ENCODE measurements at places on chromosomes 13 and 19.

- no peak for DNase-seq
Observed at GRCh38 chr13:74479124-74479523, 344.9 kb upstream of the KLF12 start.

GRCh38 chr13:84358601-84359000 lies 476.3 kb upstream of the SLITRK1 start:
- DNase-seq = no peak

DNA sequence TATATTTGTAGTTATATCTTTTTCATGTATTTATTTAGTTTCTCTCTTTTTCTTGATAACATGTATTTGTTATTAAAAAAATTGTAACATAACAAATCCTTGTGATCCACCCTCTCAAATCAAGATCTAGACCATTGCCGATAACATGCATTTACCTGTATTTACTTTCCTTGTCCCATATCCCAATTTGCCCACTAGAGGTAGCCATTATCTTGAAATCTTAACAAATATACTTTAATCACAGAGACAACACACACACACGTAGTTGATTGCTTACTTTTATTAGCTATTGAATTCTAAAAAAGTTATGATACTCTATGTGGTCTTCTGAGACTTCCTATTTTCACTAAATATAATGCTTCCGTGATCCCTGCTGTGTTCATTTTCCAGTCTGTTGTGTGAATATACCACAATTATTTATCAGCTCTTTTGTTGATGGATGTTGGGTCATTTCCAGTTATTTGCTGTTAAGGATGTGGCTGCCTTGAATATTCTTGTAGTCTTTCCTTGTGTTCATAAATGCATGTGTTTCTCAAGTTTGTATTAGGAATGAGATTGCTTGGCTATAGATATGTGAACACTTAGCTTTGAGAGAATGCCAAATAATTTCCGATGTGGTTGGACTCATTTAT lies 31.3 kb upstream of the ZMYM2 start:
- DNase-seq = no peak

DNA sequence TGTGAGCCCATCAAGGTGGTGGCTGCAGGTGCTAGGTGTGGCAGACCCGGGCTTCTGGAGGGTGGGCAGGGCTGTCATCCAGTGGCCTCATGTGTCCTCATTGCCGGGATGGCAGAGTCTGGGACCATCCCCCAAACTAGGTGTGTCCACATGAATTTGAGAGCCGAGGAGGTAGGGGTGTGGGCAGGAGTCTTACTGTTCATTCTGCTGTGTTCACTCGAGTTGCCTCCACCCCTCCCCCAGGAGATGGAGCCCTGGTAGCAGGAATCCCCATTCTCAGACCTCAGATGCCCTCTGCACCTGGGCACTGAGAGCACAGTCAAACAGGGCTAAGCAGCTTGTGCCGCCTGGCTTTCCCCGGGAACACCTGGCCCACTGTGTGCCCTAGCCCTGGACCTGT lies 22.4 kb downstream of the NAXD start:
- DNase-seq = no peak

DNA sequence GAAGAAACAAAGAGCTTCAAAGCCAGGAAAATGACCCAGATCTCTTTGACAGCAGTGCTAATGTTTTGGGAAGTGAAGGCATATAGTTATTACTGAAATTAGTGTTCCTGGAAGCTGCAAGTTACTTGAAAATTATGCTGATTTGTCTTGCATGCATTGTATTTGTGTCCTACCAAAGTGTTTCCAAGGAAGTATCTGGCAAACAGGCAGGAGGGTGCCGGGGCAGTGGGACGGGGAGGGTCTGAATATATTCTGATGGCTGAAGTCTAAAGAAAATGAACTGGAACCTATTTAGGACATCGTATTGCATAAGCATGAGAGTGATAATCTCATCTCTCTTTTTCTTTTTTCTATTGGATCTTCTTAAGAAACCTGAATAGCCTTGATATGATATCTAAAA lies 9.0 kb downstream of the RNASEH2B start:
- no peak for DNase-seq

DNA sequence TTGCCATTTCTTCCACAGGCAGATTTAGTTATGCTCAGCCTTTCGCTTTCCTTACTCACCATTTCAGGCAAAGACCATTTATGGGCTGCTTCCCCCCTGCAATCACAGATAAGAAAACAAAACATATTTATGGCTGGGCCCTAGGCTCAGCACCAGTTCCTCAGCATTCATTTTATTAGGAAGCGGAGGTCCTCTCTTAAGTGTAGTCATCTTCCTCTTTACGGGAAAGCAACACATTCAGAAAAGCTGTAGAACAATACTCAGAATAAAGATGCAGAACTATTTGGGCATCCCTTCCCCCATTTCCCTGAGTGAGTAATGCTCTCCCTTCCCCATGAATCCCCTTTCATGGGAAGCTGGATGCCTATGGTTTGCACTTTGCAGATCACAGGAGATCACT lies 27.9 kb downstream of the FLT1 start:
- no peak for DNase-seq

- DNase-seq = no peak
Observed at GRCh38 chr13:30905932-30906383, at the start of gene MEDAG. Gene MEDAG, plus strand, starts transcription at chr13:30906271. Its CDS starts 245 bp downstream, at chr13:30906516.

DNA sequence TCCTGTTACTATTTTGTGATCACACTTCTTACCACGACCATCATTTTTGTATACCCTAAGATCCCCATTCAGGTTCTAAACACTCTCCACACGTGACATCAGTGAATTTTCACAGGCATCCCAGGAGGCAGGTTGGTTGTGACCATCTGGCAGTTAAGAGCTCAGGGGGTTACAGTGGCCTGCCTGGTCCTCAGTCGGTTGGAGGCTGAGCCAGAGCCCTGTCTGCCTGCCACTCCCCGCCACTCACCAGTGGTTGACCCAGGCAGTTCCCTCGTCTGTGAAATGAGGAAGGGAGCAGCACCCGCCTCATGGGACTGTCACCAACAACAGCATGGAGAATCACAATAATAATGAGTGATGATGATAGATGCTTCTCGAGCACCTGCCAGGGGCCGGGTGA lies 36.4 kb upstream of the EHD2 start:
- DNase-seq = no peak

- DNase-seq = peak; percentile 88
Observed at GRCh38 chr19:35644987-35645679, 3.0 kb upstream of the COX6B1 start.

GRCh38 chr13:26839682-26840081 lies 79.1 kb upstream of the GPR12 start:
- DNase-seq = no peak

DNA sequence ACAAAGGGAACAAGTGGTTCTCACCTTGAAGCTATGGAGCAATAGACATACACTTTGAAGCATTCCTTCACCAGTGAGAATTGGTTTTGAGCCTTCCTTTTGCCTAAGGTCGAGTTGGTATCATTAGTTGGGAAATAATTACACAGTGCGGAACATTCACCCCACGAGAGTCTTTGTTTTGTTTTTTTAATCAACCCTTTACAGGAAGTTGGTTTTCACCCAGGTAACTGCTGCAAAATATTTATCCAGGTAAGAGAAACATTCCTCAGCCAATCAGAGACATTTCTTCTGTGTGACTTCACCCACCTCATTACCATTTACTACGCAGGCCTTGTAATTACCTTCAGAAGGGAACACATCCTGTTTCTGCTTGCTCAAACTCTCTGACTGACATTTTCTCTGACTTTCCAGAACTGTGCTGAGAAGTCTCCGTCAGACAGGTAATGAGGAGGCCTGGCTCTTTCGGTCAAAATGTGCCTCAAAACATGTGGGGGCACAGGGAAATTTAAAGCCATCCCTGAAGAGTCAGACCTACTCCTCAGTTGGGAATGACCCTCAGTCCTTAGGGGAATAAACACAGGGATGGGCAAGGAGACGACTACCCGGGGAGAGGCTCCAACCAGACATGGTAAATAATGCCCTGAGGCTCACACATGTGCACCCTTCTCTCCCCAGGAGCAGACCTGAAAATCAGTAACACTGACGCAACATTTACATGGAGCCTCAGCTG lies 22.7 kb upstream of the SERP2 start:
- no peak for DNase-seq

- no peak for DNase-seq
Observed at GRCh38 chr13:87331178-87331577, 340.0 kb upstream of the SLITRK5 start.

GRCh38 chr19:1412995-1413800 lies 5.8 kb downstream of the DAZAP1 start:
- no peak for DNase-seq

DNA sequence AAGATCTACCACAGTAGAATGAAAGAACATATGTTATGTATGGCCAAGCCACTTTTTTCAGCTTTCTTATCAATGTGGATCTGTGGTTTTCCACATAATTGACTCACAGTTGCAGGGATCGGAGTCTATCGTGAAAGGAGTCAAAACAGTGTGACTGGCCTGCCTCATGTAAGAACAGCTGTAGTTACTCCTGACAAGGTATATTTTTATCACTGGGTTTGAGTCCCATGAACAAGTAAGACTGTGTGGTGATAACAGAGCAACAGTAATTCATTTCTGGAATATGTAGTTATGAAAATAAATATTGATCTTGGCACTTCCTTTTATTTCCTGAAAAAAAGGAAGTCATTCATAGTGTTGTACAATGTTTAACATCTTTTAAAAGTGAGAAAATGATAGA lies 416.6 kb downstream of the KLF12 start:
- DNase-seq = no peak

- DNase-seq = peak; percentile 61
Observed at GRCh38 chr19:43777163-43777695, 3.5 kb downstream of the KCNN4 start.

DNA sequence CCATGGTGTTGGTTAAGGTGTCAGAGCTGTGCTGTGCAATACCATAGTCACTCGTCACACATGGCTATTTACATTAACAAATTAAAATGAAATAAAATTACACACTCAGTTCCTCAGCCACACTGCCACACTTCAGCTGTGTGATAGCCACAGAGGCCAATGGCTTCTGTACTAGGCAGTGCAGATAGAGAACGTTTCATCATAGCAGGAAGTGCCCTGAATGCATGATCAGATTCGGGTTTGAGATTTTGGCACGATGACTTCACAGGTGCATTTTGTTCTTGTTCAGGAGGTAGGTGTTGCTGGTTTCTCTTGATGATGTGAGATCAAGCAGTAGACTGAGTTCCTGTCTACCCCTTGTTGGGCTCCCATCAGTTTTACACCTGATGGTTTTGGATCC lies 6.5 kb downstream of the ARMC6 start:
- DNase-seq = peak; percentile 32

- DNase-seq = peak; percentile 86
Observed at GRCh38 chr19:661427-662196, 1.4 kb downstream of the RNF126 start.

GRCh38 chr19:35315883-35316282 lies 13.1 kb upstream of the CD22 start:
- DNase-seq = no peak

- DNase-seq = peak; percentile 61
Observed at GRCh38 chr13:30739761-30740642, 4.7 kb downstream of the ALOX5AP start.

DNA sequence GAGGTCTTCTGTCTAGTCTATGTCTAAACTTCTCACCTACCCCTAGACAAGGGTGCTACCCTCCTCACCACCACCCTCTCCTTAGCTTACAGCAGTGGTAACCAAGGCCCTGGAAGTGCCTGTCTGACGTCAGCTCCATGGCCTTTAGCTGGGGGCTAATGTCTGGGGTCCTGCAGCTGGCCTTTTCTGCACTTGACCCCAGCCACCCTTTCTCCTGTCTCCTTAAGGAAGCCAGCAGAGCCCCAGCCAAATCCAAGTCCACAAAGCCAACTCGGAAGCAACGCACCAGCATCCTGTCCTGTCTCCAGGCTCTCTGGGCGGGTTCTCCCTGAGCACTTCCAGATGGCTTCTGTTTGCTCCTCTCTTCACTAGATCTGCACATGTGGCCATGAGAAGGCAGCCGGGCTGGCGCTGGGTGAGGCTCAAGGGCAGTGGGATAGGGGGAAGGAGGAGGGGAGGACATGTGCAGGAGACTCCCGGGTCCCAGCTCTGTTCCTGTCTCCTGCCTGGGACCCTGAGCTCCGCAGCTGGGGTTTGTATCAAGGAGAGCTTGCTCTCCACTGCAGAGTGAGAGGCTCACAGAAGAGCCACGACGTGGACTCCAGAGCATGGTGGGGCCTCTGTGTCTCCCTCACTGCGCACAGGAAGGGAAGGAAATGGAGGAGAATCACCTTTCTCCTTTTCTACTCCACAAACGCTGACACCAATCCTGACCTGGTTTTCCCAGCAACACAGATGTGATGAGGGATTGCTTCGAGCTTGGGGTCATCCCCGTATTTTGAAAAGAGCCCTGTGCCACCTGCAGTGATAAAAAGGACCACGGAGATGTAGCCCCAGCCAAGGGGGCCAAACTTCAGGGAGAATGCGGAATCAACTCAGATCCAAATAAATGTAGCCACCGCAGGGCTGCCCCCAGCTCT lies 204.2 kb downstream of the USP12 start:
- no peak for DNase-seq

DNA sequence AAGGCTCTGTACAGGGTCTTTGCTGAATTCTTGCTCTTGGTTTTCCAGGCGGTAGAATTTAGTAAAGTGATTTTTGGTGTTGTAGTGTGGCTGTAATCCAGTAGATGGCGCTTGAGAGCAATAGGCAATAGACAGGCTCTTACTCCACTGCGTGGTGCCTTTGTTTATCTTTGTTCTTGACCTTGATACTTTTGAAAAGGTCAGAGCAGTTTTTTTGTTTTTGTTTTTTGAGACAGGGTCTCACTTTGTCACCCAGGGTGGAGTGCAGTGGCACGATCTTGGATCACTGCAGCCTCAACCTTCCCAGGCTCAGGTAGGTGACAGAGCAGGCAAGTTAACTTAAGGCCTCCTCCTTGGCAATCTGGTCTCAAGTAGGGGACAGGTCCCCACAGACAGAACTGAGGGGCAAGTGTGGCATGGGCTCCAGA lies 12.2 kb upstream of the LILRA5 start:
- peak; percentile 62 for DNase-seq

- DNase-seq = no peak
Observed at GRCh38 chr13:29541400-29541799, 54.1 kb downstream of the SLC7A1 start.

DNA sequence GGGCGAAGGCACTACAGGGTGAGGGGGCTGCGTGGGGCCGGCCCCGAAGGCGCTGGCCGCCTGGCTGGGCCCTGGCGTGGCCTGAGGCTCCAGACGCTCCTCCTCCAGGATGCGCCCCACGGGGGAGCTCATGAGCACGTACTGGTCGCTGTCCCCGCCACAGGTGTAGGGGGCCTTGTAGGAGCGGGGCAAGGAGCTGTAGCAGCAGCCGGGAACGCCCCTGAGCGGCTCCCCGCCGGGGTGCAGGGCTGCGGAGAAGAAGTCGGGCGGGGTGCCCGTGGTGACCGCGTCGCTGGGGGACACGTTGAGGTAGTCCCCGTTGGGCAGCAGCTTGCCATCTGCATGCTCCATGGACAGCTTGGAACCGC lies 3.0 kb downstream of the IRS2 start:
- no peak for DNase-seq

DNA sequence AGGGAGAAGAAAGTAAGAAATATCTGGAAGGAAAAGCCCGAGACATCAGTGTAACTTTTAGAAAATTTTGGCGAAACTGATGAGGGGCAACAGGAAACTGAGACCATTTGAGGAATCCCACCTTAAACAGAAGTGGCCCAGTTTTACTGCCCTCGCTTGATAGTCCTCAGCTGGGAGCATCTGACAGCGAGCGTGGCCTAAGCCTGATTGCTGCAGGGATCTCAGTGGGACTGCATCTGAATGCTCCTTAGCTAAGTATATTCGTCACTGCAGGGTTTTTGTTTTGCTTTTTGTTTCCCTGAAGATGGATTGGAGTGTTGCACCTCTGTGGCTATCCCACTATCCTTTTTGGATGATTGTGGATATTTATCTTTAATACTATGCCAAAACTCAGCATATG lies 262.7 kb upstream of the KLHL1 start:
- no peak for DNase-seq

- DNase-seq = no peak
Observed at GRCh38 chr13:32257649-32258048, 57.5 kb downstream of the ZAR1L start.

Measured in activated naive CD4-positive, alpha-beta T cell treated with anti-CD3 and anti-CD28 coated beads, Interleukin-2, amount 10 ng/mL, durations not matched to agents 7 days and 5 days (primary cell).